ENCODE measurements at places on chromosomes 3 and 15.

DNA sequence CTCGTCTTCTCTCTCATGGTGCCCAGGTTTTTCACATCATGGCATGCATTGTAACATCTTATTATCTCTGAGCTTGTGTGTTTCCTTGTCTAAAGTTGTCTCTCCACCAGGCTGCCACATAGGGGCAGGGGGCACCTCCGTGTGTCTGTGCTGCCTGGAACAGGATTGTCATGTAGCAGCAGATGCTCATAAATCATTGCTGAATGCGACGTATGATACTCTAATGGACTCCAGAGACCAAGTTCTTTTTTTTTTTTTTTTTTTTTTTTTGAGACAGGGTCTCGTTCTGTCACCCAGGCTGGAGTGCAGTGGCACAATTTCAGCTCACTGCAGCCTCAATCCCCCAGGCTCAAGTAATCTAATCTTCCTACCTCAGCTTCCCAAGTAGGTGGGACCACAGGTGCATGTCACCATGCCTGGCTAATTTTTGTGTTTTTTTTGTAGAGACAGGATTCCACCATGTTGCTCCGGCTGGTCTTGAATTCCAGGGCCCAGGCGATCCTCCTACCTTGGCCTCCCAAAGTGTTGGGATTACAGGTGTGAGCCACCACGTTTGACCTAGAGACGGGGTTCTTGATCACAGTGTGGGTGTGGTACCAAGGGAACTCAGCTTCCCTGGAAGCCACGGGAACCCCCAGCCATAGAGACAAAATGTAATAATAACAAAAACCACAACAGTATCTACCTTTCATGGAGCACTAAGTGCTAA is 4.7 kb upstream of the DNASE1L3 start:
- DNase-seq = no peak

- no peak for DNase-seq
These were observed 37.1 kb upstream of the ST3GAL6 start for GRCh38 chr3:98726084-98726483.

DNA sequence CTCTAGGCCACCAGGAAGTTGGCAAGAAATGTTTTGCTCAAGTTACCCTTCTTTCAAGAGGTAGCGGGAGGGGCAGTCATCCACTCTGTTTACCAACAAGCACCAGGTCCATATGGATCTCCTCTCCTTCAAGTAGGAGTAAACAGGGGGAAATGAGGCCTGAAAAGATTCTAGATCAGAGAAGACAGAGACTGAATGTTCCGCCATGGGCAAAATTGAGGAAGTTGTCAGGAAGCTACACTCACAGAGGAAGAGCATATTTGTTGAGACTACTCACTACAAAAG is 81.6 kb downstream of the KLF15 start:
- DNase-seq = no peak

DNA sequence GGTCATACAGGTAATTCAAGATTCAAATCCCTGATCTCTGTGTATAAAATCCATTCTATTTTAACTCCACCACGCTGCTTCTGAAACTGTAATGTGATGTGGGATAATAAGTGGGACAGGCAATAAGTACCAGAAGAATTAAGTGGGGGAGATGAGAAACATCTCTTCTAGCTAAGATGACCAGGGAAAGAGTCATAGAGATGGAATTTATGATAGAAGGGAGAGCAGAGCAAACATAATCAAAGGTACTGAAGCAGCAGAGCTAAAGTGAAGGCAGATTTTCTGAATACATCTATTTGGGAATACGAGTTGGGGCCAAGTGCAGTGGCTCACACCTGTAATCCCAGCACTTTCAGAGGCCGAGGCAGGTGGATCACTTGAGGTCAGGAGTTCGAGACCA is 4.9 kb downstream of the MRPL47 start:
- DNase-seq = no peak

DNA sequence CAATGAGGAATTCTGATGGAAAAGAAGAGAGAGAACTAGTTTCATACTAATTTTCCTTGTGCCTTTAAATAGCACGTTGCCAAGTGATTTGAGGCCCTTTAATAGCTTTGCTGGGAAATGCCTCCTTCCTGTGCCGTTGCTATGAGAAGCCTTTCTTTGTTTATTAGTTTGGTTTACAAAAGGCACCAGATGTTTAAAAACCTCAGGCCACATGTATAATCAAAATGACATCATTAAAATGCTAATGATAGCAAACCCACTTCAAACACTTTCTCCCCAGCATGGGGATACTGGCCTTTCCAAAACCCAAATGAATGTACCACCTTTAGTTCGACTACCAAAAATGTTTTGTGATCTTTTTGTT is 50.0 kb upstream of the TBC1D23 start:
- no peak for DNase-seq

GRCh38 chr3:13013151-13013561 is 60.1 kb downstream of the IQSEC1 start:
- no peak for DNase-seq

- DNase-seq = no peak
These were observed 30.2 kb downstream of the NPTN start for GRCh38 chr15:73602992-73603391.

GRCh38 chr15:87604857-87605446 is 651.6 kb downstream of the NTRK3 start:
- no peak for DNase-seq

DNA sequence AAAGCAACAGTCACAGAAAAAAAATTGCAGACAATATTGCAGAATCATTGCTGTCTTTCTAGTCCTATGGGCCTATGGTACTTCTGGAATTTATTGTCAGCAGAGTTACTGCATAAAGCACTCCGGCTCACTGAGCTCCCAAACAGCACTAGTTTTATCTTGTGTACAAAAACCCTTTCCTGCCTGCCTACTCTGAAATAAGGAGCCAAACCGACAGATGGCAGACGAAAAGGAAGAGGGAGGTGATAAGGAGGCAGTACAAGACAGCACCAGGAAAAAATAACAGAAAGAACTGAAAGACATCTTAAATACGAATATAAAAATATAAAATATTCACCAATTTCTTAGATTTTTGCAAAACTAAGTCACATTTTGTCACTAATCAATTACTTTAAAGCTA is 15.6 kb downstream of the HERC1 start:
- no peak for DNase-seq

- DNase-seq = no peak
These were observed 494.7 kb upstream of the NECTIN3 start for GRCh38 chr3:110576960-110577359.

DNA sequence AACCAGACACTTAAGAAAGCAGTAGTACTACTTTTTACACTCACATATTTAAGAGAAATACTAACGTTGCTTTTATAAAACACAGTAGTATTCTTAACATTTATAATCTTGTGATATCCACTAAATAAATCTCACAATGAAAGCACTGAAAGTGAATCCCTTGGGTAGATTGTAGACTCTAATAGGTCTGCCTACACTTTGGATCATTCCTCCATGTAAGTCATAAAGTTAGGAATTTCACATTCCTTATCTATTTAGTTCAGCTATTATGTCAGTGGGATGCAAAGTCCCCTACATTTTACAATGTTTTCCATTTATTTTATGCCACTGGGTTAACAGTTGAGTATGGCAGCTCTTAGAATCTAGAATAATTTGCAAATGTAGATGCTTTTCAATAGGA is 330.7 kb downstream of the LSAMP start:
- DNase-seq = no peak

GRCh38 chr15:88803241-88803919 is at the start of gene ACAN:
ACAN (plus strand) TSS chr15:88803436; CDS start chr15:88836207, 32,771 bp downstream.
- no peak for DNase-seq

- DNase-seq = no peak
These were observed 17.3 kb downstream of the HDAC11 start for GRCh38 chr3:13497386-13497785.

GRCh38 chr15:83205725-83206324 is 1.8 kb downstream of the HDGFL3 start:
- DNase-seq = no peak

GRCh38 chr15:85974348-85974705 is 105.3 kb upstream of the AGBL1 start:
- DNase-seq = no peak

- DNase-seq = no peak
These were observed 19.0 kb downstream of the PDHB start for GRCh38 chr3:58414538-58415197.

GRCh38 chr3:61417352-61417751 is 144.0 kb upstream of the PTPRG start:
- DNase-seq = no peak

DNA sequence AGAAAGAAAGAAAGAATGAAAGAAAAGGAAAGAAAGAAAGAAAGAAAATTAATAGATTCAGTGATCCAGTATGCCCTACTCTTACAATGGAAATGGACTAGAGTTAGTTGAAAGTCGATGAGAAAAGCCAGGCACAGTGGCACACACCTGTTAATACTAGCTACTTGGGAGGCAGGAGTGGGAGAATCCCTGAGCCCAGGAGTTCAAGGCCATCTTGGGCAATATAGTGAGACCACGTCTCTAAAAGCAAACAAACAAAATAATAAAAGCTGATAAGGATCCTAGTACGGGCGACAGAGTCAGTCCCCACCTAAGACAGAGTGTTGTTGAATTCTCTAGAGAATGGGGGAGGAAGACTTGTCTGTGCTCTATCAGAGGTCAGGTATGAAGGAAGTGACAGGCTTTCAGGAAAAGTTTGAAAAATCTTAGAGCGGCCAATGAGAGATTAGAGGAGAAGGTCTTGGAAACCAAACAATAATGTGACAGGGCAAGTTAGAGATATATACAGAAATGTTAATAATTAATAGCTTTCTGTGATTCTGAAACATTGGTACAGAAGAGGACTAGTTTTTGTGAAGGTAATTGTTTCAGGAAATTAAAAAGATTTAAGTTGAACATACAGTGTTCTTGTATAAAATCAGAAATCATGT is 117.9 kb upstream of the PTX3 start:
- DNase-seq = no peak

DNA sequence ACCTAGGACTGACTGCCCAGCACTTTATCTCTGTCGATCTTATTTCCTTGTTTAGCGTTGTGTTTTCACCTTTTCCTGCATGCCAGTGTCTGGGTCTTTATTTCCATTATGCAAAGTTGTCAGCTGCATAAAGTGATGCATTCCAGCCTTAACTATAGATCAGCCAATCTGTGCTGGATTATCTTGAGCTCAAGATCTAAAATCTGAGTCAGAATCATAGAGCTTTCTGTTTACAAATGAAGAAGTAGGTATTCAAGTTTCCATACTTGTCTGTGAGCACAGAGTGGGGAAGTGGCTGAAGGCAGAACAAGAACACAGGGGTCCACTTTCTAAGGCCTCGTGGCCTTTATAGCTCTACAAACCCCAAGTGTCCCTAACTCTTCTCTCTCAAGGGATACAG is 82.4 kb upstream of the PLCL2 start:
- DNase-seq = no peak

GRCh38 chr3:66478960-66479359 is 21.9 kb downstream of the LRIG1 start:
- DNase-seq = no peak

DNA sequence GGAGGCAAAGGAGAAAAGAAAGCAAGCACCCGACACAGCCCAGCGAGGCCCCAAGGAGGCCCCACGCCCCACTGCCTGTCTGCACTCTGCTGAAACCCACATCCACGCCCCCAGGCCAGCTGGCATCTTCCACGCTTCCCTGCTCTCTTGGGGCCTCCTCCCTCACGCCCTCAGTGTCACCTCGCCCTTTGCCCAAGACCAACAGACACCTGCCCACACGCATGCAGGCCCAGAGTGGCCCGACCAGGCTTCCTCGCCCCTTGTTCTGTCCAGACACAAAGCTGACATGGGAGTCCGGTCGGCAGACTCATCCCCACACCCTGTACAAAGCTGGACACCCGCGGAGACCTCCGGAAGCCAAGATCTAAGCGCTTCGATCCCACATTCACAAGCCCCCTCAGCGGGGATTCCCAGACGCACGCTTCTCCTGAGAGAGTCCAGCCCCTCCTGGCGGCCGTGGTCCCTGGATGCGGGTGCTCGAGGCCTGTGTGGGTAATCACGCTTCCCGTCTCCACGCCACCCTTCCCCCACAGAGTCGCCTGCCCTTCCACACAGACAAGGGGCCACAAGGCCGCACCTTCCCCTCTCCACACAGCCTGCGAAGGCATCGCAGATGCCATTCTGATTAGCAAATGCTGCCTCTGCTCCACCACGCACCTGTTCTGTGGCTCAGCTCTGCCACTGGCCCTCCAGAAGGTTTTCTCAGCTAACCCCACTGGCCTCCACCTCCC is 176.6 kb downstream of the XXYLT1 start:
- no peak for DNase-seq

DNA sequence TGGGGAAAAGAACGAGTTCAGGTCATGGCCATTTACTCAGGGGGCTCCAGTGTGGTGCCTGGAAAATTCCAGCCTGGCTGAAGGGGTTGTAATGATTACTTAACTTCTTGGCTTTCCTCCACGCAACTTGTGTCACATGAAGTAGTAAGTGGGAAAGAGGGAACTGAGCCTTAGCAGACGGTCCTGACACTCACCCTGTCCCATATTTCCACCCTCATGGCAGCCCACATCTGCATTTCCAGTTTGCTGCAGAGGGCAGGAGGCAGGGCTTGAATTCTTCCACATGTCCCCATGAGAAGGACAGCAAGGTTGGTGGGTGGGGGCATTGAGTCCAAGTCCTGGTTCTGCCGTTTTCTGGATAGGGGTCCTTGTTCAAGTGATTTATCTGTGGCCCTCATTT is 7.8 kb upstream of the CAMP start:
- DNase-seq = no peak

DNA sequence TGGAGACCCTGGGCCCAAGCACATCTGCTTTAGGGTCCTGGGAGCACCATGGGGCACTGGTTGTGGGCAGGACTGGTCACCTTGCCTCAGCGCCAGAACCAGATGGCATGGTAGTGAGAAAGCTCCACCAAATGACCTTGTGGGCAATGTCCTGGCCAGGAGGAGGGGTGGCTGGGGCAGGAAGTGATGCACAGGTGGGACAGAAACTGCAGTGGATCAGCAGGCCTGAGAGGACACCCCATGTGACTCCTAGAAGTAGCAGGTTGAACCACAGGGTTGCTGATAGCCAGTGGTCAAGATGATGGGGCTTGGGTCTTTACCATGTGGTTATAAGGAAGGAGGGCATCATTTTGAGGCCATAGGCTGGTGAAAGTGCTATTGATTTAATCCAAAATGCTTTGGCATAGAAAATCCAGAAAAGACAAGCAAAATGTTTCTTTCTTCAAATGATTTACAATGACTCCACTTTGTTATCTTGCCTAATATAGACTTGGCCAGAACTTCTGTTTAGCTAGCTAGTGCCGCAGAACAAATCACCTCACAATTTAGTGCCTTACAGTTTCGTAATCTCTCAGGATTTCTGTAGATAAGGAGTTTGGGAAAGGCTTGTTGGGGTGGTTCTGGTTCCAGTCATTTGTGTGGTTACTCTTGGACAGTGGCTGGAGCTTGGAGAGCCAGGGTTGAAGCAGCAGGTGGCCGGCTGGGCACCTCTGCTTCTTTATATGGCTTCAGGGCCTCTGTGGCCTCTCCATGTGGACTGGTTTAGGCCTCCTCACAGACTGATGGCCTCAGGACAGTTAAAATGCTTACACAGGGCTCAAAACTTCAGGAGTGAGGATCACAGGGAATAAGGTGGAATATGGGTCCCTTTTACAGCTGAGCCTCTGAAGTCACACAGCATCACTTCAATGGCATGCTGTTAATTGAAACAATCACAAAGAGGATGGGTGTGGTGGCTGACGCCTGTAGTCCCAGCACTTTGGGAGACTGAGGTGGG is 27.5 kb downstream of the TMEM158 start:
- no peak for DNase-seq
